ENCODE measurements at places on chromosomes 11 and 22.

DNA sequence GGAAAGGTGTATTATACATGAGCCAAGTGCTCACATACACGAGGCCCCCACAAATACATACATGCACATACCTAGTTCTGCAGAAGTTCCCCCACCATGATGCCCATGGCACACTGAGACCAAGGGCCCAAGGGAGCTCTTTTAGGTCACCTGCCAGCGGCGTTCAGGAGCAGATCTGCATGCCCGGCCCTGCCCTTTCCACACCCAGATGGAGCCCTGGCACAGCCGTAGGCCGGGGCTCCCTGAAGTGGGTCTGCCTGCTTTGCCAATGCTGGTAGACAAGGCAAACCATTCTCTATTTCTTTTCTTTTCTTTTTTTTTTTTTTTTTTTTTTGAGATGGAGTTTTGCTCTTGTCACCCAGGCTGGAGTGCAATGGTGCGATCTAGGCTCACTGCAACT, 21.5 kb downstream of the NFAM1 start:
- no peak for DNase-seq

DNA sequence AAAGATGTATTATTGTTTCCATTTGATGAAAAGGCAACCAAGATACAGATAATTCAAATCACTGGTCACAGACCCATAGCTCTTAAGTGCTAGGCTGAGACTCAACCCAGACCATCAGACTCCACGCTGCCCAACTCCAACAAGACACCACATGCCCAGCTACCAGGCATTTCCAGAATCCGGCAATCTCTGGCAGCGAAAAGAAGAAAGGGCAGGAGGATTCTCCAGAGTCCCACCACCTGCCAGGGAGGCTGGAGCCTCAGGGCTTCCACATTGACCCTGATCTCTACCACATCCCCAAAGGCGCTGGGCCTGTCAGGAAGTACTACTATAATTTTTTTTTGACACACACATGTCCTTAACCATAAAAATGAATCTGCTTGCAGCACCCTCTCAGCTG, 61.4 kb upstream of the ARFGAP3 start:
- DNase-seq: no peak

DNA sequence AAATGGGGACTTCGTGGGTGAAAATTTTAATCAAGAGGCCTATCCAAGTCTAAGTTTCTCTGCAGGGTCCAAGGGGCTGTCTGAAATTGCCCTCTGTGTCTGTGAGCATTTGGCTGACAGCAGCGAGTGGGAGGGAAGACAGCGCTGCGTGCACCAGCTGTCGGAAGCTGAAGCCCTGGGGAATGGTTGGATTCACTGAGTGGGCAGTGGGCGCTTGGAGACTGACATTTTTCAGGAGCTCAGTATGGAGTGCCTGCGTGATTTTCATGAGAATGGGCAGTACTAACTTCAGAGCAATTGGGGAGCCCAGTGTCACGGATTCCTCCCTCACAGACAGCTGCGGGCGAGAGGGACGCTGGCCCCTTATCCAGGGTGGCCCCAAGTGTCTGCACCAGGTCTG, 388.8 kb upstream of the B3GAT1 start:
- DNase-seq: no peak

DNA sequence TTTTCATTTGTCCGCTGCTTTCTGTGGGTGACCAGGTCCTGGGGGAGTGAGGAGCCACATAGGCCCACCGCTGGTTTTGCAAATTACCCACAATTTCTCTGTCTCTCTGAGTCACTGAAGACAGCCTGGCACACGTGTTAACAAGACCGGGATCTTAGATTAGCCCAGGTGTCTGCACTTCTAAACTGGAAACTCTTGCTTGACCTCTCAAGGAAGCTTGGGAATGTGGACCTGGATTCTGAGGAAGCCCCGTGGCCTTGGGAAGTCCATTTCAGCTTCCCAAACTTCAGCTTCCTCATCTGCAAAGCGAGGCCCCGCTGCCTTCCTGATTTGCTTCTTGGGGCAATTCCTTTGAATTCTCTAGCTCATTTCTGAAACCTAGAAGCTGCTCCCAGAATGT, 119.9 kb downstream of the KIAA1671 start:
- no peak for DNase-seq

DNA sequence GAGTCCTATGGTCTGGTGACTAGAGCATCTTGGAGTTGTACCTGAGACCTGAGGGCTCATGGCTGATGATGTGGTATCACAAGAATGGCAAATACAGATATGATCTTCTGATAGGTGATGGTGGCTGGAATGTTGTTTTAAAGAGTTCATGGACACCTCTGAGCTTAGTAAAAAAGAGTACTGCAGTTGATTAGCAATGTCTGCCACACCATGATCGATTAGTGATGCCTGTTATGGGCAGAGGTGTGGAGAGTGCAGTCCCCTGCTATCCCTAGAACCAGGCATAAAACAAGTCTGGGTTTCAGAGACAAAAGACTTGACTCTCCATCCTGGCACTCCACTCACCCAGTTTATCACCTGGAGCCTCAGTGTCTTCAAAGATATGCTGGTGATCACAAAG, 1.4 kb upstream of the BATF2 start:
- DNase-seq: no peak

GRCh38 chr11:16924826-16925560, 89.2 kb downstream of the PLEKHA7 start:
- no peak for DNase-seq

- DNase-seq: no peak
Observed at GRCh38 chr11:27215471-27216269, 147.3 kb downstream of the CCDC34 start.

DNA sequence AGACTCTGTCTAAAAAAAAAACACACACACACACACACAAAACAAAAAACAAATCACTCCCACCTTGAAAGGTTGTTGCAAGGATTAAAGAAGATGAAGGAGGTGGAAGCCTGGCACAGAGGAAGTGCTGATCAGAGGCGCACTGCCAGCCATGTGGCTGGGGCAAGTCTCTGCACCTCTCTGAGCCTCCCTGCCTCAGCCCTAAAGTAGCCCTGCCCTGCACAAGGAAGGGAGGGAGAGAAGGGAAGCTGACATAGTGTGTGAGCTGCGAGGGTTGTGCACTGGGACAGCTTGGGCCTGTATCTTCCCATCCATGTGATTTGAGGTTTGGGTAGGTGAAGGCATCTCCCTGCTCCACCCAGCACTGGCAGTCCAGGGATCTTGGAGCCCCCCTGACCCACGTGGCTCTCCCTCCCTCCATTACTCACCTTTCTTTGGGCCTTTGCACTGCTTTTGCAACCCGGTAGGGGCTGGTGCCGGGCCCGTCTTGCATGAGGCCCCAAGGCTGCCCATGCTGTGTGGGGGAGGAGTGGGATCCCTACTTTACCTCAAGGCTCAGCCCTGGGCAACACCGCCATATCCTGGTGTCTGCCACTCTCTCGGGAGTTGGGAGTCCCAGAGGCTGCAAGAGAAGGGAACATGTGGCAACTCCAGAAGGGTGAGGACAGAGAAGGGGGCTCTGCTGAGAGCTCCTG, 30.5 kb downstream of the IFT27 start:
- no peak for DNase-seq

DNA sequence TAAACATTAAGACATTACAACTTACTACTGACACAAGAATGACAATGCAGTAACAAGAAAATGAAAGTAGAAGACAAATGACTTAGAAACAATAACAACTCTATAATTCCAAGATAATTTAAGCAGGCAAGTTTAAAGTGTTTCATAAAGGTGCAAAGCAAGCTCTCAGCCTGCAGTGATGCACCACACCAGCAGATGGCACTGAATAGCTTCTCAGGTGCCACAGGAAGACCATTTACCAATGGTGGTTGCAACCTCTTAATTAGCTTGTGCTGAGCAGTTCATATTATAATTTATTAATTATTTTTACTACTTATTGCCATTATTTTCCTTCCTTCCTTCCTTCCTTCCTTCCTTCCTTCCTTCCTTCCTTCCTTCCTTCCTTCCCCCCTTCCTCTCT, 60.6 kb downstream of the NXPE2 start:
- no peak for DNase-seq

- no peak for DNase-seq
Observed at GRCh38 chr22:40668611-40669411, 10.5 kb upstream of the MCHR1 start.

DNA sequence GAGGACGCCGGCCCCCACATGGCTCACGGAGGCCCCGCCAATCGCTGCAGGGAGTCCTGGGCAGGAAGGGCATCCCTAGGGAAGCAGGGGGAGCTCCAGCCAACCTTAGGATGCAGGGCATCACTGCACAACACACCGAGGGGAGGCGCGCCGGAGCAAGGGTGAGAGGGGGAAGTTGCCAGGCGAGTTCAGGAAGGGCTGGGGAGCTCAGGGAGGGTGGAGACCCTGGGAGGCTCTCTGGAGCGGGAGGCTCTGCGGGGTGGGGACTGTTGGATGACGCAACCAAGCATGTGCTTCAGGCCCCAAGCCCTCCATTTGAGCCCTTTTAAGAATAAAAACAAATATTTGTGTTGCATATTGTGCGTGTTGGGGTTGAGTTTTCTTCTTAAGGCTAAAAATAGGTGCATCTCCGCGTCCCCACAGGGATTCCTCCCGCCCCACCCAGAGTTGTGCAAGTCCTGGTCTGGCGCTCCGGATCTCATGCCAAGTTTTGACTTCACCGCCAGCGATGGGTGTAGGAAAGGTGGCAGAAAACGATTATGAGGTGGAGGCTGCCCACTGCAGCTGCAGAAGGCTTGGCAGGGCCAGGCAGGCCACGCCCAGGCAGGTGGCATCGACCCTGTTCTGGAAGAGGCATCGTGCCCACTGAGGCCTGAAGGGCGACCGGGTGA, 65.2 kb downstream of the WNT7B start:
- DNase-seq: no peak

- DNase-seq: no peak
Observed at GRCh38 chr11:78040691-78041379, 17.8 kb upstream of the KCTD14 start.

Data from CD4-positive, alpha-beta T cell treated with Interferon gamma for 1 hour (primary cell).